Stimulated activated CD4-positive, alpha-beta T cell treated with anti-CD3 and anti-CD28 coated beads, Interleukin-4, amount 100 ng/mL, for 48 hours (primary cell): ENCODE measurements at places on chromosomes 7 and 10.

GRCh38 chr10:87656431-87657072 is 3.1 kb upstream of the PAPSS2 start:
- no peak for DNase-seq

GRCh38 chr7:103297837-103298179 is 573 bp downstream of the PMPCB start:
- no peak for DNase-seq

- no peak for DNase-seq
These were observed 20.6 kb upstream of the CCNJ start for GRCh38 chr10:96022739-96023138.

- DNase-seq: no peak
These were observed 27.2 kb upstream of the WNT2 start for GRCh38 chr7:117350027-117350426.

- no peak for DNase-seq
These were observed 18.3 kb downstream of the UBE2D1 start for GRCh38 chr10:58352956-58353610.

GRCh38 chr10:70584909-70585544 is 17.5 kb downstream of the PRF1 start:
- DNase-seq: no peak

DNA sequence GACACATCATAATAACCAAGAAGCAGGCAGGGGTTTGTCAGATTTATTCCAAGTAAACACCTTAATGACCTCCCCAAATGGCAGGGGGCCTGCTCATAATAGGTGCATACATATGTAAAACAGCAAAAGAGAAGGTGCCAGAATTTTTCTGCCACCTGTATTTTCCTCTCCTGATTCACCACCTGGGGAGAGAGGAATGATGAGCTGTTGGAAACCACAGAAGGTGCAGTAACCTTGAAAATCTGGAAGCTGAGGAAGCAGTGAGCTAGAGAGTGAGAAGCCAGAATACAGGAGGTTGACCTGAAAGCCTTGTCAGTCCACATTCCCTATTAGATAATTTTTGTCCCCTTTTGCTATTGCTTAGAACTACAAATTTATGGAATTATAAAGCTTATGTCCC is 46.2 kb upstream of the PDE1C start:
- DNase-seq: no peak

- no peak for DNase-seq
These were observed 277.0 kb downstream of the USP6NL start for GRCh38 chr10:11334436-11334835.

- no peak for DNase-seq
These were observed 38.2 kb upstream of the SLC26A4 start for GRCh38 chr7:107622429-107622828.

GRCh38 chr10:132130286-132131265 is 56.2 kb upstream of the DPYSL4 start:
- no peak for DNase-seq

GRCh38 chr7:47726047-47726726 is 144.3 kb upstream of the TNS3 start:
- no peak for DNase-seq

DNA sequence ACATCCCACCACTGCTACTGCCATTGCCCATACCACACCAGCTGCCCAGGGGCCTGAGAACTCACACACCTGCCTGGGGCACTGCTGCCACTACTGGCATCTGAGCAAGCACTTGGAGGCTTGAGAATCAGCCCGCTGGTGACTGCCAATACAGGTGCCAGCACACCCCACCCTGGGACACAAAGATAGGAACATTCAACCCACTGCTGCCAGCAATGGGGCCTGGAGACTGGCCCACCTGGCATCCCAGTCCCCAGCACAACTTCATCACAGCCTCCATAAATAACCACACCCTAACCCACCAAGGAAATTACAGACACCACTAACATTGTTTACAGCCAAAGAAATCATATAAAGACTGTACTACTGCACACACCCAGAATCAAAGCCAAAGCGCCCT is 115.9 kb downstream of the SLC16A9 start:
- no peak for DNase-seq

DNA sequence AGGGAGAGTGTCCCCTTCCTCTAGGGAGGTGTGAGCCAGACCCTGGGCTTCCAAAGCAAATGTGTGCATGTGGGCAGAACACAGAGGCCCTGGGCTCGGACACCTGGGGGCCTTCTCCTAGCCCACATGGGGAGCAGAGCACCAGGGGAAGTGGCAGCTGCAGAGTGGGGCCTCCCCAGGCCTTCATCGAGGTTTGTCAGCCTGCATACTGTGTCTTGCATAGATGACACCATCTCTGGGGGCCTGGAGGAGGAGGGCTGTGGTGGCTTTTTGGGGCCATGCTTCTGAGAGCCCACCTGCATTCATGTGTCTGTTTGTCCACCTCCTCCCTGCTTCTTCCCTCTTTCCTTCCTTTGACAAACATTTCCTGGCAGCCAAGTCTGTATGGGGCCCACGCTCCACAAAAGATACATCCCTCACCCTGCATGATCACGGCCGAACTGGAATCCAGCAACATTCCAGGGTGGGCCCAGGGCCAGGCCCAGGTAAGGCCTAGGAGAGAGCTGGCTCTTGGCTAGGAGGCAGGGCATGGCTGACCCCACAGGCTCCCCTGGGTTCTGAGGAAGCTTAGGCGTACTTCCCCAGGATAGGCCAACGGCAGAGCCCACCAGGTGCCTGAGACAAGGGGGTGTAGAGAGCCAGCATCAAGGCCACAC is 79.2 kb downstream of the ZMIZ1 start:
- no peak for DNase-seq

- no peak for DNase-seq
These were observed 69.4 kb upstream of the PDLIM1 start for GRCh38 chr10:95360122-95360714.

DNA sequence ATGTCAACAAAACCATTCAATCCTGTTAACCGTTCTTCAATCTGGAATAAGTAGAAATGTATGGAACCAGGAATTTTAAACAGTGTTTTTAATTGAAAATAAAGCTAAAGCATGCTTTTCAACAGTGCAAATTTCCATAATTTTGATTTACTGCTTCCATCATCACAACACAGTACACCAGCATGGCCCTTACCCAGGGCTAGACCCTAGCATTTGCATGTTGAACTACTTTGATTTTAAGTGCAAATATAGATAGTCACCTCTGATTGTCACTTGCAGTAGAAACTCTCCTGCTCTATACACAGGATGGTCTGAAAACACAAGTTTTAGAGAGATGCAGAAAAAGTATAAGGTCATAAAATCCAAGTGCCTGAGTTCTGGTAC is 12.1 kb downstream of the SKIDA1 start:
- DNase-seq: no peak

- no peak for DNase-seq
These were observed 265.4 kb upstream of the C7orf33 start for GRCh38 chr7:148325208-148325607.

GRCh38 chr10:28489206-28489605 is 43.7 kb upstream of the WAC start:
- no peak for DNase-seq

DNA sequence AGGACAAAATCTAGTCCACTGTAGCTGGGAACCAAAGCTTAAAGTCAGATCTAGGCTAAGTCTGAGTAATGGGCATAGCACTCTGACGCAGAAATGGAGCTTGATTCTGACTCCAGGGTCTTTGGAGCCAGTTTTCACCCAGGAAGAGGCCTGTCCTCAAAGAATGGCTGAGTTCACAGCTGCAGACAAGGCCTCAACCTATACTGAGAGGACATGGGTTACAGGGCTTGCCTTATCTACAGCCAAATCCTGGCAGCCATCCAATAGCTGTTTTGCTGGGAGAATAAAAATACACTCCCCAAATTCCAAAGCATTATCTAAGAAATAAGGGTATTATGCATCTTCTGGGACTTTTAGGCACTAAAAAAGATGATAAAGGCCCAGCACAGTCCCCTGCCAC is 154.8 kb downstream of the RAPGEF5 start:
- no peak for DNase-seq

- no peak for DNase-seq
These were observed 849.4 kb upstream of the GHITM start for GRCh38 chr10:83289948-83290347.

GRCh38 chr10:76388321-76389023 is 957.0 kb downstream of the LRMDA start:
- no peak for DNase-seq

DNA sequence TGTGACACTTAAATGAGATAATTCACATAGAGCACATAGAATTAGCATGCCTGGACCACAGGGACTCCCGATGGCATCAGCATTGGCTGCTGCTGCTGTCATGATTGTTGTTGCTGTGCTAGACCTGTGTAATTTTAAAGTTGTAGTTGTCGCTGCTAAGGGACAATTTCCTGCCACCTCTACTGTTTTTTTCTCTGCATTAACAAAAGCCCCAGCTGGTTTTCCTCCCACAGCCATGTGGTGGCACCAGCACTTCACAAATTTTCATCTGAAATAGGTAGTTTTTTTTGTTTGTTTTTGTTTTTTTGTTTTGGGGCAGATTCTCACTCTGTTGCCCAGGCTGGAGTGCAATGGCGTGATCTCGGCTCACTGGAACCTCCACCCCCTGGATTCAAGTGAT is 25.4 kb upstream of the PRXL2A start:
- no peak for DNase-seq

DNA sequence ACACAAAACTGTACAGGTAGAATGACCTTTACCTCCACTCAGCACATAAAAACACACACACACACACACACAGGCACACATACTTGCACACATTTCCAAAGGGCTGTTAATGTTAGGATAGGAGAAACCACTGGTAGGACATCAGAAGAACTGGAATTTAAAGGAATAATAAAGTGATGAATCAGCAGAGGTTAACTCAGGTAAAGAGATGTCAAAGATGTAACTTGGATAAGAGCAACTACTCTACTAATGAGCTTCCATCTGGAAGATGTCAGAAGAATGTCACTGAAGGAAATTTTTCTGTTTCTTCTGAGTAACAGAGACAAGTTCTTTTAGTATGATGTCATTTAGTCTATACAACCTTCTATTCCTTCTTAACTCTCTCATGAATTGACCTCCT is 26.4 kb upstream of the GPR37 start:
- no peak for DNase-seq

- DNase-seq: no peak
These were observed 59.3 kb downstream of the OSBPL3 start for GRCh38 chr7:24920451-24921361.

DNA sequence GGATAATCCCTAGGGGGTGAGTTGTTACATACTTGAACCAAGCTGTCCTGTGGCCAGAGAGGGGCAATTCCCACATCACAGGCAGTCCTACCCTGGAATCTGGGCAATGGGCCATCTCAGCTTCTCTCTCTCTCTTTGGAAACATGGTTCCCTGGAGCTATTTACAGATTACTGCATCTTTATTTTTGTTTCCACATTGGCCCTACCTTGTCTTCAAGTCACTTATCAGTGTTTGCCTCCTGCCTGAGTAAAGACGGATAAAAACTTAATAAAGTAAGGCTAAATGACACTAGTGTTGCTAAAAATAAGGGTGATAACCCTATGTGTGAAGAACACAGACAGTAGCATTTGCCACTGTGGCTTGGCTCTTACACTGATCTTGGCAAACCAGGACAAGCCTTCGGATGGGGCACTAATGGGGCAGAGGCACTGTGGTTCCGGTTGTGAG is 228.2 kb downstream of the GFRA1 start:
- no peak for DNase-seq

DNA sequence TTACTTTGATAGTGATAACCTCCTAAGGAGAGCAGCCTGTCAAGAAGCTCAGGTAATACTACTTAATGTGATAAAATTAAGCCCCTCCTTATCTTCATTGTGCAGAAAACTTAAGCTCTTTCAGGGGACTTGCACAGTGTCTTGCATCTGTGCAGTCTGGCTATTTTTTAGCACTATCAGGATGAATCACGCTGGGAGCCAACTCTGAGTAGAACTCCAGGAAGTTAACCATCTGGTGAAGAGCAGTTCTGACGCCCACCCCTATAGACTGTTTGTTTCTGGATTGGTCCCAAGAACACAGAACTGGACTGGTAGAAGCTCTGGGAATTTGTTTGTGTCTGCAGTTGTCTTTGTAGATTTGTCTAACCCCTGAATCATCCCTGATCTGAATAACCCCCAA is 41.9 kb downstream of the AGK start:
- no peak for DNase-seq

- no peak for DNase-seq
These were observed 202.8 kb downstream of the BMPER start for GRCh38 chr7:34108165-34108564.

- peak; percentile 82 for DNase-seq
These were observed 16.1 kb downstream of the SSC4D start for GRCh38 chr7:76393116-76394031.

DNA sequence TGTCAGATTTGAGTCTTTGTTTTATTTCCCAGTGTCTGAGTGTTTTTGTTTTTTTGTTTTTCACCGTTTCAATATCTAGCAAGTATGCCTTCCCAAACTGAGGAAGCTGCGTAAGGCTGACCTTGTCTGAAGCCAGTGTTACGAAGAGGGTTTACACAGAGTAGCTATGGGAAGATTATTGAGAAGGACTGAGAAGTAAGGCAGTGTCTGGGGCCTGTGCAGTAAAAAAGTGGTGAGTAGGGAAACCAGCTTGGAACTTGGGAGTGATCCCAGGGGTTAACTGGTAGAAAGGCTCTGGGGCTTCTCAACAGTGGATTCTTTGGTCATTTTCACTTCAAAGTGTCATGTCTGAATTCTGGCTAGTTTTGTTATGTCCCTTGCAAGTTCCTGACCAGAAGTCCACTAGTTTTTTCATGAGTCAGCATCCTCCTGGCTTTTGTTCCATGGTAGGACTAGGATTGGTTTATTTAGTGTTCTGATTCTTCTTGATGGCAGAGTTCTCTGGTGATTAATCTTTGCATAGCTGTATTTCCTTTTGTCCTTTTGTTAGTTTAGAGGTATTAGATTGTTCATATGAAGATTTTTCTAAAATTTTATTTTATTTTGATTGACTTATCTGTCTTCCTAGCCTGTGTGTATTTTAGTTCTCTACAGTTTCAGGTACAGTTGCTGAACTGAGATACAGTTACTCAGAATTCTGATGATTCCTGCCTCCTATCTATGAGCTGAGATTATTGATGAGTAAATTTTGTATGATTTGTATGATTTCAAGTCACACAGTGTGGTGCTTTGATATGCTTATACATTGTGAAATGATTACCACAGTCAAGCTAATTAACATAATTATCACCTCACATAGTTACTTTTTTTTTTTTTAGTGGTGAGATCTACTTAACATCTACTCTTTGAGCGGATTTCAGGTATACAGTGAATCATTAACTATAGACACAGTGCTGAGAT is 19.0 kb downstream of the GARS1 start:
- no peak for DNase-seq
